Cerebellar cortex (tissue), 1 donor: ENCODE measurements at places on chromosomes 5 and 9.

DNA sequence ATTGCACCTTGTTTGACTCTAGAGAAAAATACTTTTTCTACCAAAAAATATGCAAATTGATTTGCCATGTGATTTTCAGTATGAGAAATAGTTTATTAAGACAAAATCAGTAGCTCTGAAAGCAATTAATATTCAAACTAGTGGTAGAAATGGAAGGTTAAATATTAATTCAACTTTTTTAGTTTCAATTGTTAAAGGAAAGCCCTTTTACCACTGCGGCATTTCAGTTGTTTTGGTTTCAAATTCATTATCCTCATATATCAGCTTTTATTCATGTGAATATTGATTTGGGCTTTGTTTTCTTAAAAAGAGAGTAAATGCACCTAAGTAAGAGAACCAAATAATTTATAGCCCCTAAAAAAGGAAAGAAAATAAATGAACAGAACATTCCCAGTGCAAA lies 660.6 kb upstream of the CHD1 start:
- no peak for DNase-seq

DNA sequence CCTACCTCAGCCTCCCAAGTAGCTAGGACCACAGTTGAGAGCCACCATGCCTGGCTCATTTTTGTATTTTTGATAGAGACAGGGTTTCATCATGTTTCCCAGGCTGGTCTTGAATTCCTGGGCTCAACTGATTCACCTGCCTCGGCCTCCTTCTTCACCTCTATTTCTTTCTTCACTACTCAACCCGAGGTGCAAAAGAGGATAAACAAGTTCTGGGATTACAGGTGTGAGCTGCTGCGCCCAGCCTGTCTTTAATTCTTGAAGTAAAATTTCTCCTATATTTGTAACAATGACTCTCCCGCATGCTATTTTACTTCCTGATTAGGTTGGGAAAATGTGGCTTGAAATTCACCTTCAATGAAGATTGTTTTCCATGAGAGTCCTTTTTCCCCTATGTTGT lies 46.4 kb downstream of the CAST start:
- no peak for DNase-seq

GRCh38 chr5:41871852-41872251 lies 1.6 kb upstream of the OXCT1 start:
- DNase-seq: no peak

DNA sequence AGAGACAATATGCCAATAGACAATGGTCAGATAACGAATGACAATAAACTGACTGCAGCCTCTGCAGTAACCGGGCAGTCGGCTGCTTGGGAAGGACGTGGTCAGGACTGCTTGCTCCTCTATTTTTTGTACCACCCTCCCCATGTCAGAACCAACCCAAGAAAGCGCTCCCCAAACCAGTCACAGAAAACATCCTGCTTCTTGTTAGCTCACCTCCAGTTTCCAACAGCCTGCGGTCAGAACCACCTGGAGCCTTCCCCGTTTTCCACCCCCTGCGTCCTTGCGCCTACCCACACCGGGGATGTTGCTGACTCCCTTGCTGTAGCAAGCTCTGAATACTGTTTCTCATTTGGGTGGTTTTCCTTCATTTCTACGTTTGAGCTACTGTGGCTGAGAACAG lies 1.7 kb upstream of the MRNIP start:
- DNase-seq: no peak

DNA sequence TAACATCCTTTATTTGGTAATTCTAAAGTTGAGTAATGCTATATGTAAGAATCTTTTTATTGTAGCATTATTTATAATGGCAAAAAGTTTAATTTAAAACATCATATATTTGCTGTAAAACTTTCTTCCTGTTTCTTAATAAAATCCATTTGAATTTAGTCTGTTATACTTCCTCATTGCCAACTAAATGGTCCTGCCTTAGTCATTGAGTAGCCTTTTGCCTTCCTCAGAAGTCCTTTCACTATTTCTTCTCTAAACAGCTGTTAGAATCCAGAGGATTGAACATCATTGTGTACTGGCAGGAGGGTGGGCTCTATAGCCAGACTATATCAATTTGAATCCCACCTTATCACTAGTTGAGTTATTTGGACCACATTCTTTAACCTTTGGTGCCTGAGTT lies 11.0 kb downstream of the SLC44A1 start:
- DNase-seq: no peak
